Large intestine (tissue), 12 donors: ENCODE measurements at places on chromosomes 3 and 15.

DNA sequence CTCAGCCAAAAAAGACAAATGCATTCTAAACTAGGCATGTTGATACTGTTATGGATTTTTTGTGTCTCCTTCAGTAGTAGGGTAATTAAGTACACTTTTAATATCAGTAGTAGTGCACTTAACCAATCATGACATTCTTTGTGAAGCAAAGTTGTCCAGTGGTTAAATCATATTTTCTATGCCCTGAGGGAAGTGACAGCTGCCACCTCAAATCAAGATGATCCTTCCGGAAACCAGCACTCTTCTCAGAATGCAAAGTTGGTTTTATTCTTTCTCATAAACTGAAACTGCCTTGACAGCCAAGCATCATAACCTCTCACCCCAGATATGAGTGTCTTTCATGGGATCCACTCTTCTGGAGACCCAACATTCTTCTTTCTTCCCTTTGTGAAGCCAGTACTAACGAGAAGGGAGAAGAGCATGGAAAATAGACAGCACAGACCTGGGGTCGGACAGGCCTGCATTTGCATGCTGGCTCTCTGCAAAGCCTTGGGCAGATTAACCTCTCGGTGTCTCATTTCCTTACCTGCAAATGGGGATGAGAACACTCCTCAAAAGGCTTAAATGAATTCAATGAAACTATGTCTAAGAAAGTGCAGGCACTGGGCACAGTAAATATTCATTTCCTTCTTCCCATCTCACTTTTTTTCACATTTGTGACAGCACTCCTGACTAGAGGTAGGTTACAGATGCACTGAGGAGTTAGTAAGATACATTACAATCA, 13.2 kb downstream of the AAGAB start:
- no peak overlapping the region for H3K4me3 ChIP-seq
- no peak overlapping the region for H3K27ac ChIP-seq
- H3K4me1 ChIP-seq: no peaks in the 10 kb centered on the region
- H3K27me3 ChIP-seq: no peaks in the 10 kb centered on the region
- DNase-seq: no peak

GRCh38 chr15:101852356-101852755, 40.4 kb downstream of the OR4F15 start:
- H3K4me1 ChIP-seq: no peaks in the 10 kb centered on the region
- no peaks in the 10 kb centered on the region for H3K36me3 ChIP-seq
- no peaks in the 10 kb centered on the region for H3K27me3 ChIP-seq
- no peak for DNase-seq

- H3K36me3 ChIP-seq: no peaks in the 10 kb centered on the region
- no peak overlapping the region for H3K4me3 ChIP-seq
- DNase-seq: no peak
- no peak overlapping the region for H3K27ac ChIP-seq
- no peaks in the 10 kb centered on the region for H3K27me3 ChIP-seq
These were observed 101.5 kb downstream of the RBMS3 start for GRCh38 chr3:29382409-29382808.

DNA sequence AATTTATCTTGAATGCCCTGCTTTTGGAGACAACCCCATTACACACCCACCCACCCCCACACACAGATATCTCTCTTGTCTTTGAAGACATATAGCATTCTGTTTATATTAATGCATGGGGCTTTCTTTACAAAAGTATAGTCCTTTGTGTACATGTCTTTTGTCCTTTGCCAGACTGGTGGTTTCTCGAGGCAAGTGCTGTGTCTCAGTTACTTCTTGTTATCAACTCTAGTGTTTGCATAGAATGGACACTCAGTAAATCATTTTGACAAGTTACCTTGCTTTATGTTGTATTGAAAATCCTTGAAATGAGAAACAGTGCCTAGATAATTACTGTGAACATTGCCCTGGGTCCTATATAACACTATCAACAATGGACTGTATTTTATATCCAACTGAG, 33.9 kb downstream of the KBTBD8 start:
- no peak overlapping the region for H3K4me3 ChIP-seq
- H3K36me3 ChIP-seq: no peaks in the 10 kb centered on the region
- no peaks in the 10 kb centered on the region for H3K27me3 ChIP-seq
- H3K27ac ChIP-seq: no peak overlapping the region

DNA sequence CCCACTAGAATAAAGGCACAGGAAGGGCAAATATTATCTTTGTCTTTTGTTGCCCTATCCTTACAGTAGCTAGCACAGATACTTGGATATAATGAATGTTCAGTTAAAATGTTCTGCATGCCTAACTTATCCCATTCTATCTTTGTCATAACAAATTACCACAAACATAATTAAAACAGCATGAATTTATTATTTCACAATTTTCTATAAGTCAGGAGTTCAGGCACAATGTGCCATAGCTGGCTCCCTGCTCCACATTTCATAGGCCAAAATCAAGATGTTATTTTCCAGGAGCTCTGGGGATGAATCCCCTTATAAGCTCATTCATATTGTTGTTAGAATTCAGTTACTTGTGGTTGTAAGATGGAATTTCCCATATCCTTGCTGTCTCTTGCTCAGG, 975.5 kb downstream of the IGSF11 start:
- no peaks in the 10 kb centered on the region for H3K4me1 ChIP-seq
- no peaks in the 10 kb centered on the region for H3K27me3 ChIP-seq
- no peak overlapping the region for H3K4me3 ChIP-seq
- H3K27ac ChIP-seq: no peak overlapping the region
- no peak for DNase-seq

GRCh38 chr3:118001380-118001779, 1033.3 kb downstream of the IGSF11 start:
- no peak overlapping the region for H3K4me3 ChIP-seq
- no peaks in the 10 kb centered on the region for H3K36me3 ChIP-seq
- H3K27me3 ChIP-seq: peaks cover 17% of the 10 kb centered on the region

- no peaks in the 10 kb centered on the region for H3K36me3 ChIP-seq
- H3K27me3 ChIP-seq: no peaks in the 10 kb centered on the region
- no peak overlapping the region for H3K27ac ChIP-seq
- H3K4me3 ChIP-seq: no peak overlapping the region
These were observed 81.0 kb downstream of the NAALADL2 start for GRCh38 chr3:174940151-174940550.

DNA sequence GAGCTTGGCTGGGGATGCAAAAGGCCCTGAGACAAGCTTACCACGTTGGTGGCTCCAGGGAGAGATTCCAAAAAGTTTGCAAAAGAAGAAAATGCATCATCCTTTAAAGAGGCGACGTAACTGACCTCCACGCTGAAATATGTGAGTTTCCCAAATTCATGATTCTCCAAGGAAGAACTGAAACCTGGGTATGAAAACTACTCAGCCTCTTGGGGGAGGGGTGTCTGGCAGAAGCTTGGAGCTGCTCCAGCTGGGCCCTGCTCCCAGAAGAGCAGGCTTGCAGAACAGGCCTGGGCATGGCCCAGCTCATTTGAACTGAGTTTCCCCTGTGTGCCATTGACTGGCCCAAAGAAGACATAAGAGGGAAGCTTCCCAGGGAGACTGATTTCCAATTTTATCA, 20.5 kb downstream of the CPN2 start:
- DNase-seq: no peak
- H3K4me3 ChIP-seq: no peak overlapping the region
- H3K4me1 ChIP-seq: peaks cover 8% of the 10 kb centered on the region
- H3K27ac ChIP-seq: no peak overlapping the region

DNA sequence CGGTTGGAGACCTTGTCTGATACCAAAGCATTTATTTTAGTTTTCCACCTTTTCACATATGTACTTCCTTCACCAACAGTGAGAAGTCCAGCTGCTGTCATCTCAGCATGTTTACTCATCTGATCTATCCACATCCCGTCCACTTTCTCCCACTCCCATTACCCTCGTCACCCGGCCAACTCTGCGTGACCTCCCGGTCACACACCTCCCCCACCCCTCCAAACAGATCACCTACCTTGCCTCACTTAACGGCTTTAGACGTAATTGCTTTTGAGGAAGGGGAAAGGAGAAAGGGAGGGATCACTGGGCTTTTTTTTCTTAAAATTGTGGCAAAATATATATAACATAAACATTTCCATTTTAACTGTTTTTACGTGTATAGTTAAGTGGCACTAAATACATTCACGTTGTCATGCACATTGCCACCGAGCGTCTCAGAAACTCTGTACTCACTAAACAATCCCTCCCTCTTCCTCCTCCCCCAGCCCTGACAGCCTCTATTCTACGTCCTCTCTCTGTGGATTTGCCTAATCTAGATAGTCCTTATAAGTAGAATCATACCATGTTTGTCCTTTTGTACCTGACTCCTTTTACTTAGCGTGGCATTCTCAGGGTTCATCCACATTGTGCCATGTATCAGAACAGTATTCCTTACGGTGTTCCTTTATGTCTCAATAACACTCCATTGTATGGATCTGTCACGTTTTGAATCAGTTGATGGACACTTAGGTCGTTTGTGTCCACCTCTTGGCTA, 67.2 kb downstream of the LMLN start:
- no peak for DNase-seq
- H3K27me3 ChIP-seq: no peaks in the 10 kb centered on the region
- H3K27ac ChIP-seq: no peak overlapping the region
- no peak overlapping the region for H3K4me3 ChIP-seq
- H3K36me3 ChIP-seq: peaks cover 5% of the 10 kb centered on the region

DNA sequence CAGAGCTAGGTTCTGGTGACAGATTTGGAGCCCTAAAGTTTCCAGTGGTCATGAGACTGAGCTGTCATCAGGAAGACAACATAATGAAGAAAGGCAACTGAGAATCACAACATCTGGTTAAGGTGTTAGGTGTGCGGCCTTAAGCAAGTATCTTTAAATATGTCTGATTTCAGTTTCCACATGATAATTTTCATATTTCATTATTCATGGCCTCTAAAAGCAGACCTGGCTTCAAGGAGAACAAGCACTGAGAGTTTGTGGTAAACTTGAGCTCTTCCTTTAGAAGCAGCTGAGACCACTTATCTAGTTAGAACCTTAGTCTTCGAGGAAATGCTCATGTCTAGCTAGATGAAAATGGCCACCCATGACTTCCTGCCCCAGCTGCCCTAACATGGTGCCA, 25.7 kb upstream of the MYLK start:
- no peak for DNase-seq
- no peak overlapping the region for H3K27ac ChIP-seq
- H3K4me1 ChIP-seq: no peaks in the 10 kb centered on the region
- no peak overlapping the region for H3K4me3 ChIP-seq
- H3K36me3 ChIP-seq: peaks cover 2% of the 10 kb centered on the region

DNA sequence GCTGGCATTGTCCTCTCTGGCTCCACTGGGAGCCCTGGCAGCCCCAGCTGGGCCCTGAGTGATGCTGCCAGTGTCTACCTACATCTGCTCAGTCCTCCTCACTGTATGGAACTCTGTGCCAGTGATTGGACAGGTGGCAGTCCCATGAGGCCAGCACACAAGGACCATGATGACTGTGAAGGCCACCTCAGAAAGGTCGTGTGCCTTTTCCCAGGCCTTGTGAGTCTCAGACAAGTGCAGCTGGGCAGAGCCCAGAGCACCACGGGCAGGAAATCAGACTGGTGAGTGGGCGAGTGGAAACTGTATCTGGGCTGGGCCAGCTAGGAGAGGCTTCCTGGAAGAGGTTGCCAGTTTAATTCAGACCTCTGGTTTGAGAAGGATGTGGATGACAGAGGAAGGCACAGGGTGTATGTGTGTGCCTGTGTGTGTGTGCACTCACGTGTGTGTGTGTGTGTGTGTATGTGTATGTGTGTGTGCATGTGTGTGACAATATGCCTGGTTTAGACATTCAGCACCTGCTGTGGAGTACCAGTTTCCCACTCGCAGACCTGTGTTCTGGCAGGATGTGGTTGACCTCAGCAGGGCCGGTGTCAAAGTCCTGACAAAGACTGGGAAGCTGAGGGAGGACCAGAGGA, 7.0 kb downstream of the MAPKAPK3 start:
- DNase-seq: no peak
- H3K36me3 ChIP-seq: peaks cover 38% of the 10 kb centered on the region
- no peak overlapping the region for H3K27ac ChIP-seq
